D721Med (cell line): ENCODE measurements at places on chromosomes 3 and 15.

GRCh38 chr15:62847900-62848489 lies 194.6 kb upstream of the TPM1 start:
- peak; percentile 44 for DNase-seq

- no peak for DNase-seq
These were observed 58.8 kb downstream of the NCEH1 start for GRCh38 chr3:172651936-172652625.

DNA sequence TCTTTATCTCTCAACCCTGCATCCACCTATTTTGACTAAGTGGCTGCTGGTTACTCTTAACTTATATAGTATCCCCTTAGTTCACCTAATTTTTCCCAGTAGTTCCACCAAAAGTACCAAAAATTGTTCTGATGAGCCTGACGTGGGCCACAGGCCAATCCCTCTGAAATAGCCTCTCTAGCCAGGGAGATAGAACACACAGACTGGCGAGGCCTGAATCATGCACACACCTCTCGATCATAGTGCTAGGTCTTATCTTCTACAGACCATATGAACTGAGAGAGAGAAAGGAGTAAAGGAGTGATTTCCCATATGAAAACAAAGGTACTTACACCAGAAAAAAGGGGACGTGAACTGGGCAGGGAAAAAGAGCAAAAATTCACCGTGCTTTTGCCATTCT lies 72.5 kb upstream of the ADAMTS9 start:
- no peak for DNase-seq

- no peak for DNase-seq
These were observed 52.6 kb downstream of the MCF2L2 start for GRCh38 chr3:183375787-183376186.

GRCh38 chr15:38605744-38606143 lies 41.1 kb upstream of the RASGRP1 start:
- DNase-seq = no peak

GRCh38 chr3:112351823-112352222 lies 18.9 kb downstream of the CD200 start:
- no peak for DNase-seq

DNA sequence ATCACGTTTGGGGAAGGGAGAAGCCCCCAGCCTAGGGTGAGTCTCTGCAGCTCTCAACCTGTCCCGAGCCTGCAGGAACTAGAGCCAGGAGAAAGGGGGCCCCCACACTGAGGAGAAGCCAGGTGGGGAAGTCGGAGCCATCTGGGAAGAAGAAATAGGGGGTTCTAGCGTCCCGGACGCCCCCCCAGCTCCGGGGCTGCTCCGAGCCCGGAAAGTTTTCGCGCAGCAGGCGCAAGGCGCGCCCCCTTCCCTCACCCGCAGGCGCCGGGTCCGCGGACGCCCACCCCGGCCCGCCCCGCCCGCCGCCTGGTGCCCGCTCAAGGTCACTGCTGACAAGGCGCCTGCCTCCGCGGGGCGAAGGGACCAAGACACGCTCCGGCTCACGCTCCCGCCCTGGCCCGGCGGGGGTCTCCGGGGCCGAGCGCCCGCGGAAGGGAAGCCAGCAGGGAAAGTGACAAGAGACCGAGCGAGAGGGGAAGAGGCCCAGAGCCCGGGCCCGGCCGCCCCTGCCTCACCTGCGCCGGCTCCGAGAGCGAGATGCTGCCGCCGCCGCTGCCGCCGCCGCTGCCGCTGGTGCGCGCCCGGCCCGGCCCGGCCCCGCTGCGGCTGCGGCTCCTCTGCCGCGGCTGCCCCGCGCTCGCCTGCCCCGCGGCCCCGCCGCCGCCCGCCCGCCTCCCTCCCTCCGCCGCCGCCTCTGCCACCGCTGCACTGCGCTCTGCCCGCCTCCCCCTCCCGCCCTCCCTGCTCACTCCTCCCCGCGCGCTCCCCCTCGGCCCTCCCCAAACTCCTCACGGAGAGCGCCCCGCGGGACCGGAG lies 108.4 kb upstream of the SLC6A11 start:
- no peak for DNase-seq

GRCh38 chr15:78726870-78727551 lies 84.3 kb downstream of the ADAMTS7 start:
- DNase-seq = no peak

DNA sequence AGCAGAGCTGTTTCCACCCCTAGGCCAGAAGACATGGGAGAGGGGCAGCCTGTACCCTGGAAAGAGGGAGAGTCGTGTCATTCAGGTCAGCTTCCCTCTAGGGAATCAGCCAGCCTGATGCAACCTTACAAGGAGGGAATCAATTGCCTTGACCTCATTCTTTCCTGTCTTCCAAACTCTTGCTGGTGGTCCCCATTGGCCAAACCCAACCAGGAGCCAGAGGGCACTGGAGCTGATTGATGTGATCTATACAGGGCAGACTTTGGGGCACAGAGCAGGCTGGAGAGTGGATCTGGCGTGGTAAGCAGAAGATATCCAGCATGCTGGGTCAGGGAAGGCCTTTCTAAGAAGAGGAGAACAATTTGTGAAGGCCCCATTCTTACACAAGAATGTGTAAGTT lies 19.1 kb upstream of the MAGEF1 start:
- no peak for DNase-seq

- DNase-seq = no peak
These were observed 47.6 kb upstream of the MRPS22 start for GRCh38 chr3:139296141-139296718.
